Fibroblast of skin of scalp (primary cell): ENCODE measurements at places on chromosomes 7 and 10.

DNA sequence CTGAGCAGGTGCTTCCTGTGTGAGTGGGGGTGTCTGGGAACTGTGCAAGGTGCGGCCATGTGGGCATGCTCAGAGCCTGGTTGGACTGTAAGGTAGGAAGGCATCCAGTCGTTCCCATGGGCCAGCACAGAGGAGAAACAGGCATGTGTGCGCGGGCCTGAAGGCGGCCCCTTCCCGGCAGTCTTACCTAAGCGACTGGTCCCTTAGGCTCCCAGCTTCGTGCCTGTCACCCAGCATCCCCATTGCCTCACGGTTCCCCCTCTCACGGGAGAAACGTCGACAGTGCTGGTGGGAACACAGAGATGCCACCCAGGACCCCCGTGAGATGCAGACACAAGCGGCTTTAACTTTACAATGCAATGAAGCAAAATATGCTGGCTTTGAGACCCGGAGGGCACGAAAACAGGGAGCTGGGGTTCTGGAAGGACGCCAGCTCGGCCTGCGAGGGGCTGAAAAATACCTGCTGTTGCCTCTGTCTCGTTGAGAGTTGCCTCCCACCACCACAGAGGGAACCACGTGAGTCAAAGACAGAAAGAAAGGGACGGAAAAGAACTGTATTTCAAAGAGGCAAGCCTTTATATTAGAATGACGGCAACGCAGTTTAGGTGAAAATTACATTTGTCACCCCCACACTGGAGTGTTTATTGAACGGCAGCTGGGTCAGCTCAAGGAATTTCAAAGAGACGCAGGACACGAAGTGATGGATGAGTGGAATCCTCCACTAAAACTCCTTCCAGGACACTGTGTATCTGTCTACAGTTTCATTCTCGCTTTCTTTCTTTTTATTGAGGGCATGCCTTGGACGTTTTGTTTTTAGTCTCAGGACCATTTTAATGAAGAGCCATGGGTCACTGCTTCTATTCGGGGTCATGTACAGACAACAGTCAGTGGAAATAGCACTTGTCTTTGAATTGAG, 128.4 kb downstream of the DNAJB6 start:
- DNase-seq = no peak

DNA sequence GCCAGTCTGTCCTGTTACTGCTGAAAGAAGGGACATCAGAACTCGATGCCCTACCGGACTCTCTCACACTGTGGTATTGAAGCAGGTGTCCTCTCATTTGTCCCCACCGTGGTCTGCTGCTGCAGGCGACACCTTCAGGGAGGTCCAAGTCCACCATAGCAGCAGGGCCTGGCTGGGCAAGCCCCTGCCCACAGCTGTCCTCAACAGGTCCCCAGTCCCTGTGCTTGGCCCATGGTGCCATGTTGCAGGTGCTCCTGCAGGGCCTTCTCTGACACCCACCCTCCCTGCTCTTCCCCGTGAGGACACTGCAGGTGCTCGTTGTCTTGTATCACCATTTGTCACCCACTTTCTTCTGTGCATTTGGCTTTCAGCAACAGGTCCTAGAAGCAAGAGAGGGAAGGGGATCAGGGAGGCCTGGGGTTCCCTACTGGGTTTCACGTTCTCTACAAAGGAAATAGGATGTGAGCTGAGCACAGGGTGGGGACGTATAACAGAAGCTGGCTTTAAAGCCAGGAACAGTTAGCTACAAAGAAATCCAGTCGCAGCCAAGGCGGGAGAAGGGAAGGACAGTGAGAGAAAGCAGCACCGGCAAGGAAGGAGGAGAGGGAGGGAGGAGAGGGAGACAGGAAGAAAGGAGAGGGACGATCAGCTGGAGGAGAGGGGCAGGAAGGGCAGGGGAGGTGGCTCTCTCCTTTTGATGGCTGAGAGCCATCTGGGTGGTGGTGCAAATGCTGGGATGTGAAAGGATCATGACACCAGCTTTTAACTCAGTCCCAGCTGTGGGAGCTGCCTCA, 117.7 kb upstream of the FRMD4A start:
- no peak for DNase-seq

DNA sequence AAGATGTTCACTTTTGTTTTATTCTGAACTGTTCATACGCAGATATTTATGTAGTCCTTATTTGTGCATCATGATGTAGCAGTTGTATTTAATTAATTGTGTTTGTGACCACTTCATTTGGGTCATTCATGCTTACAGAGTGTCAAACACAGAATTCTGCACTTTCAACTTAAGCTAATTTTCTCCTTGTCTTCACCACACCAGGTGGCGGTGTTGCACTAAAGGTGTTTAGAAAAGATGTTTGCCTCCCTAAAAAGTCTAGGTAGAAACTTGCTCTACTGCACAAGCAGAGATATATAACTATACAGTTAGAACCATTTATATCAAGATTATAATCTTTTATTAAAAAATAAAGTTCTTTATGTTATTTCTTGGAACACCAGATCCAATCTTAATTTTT, 1.3 kb upstream of the TAS2R38 start:
- no peak for DNase-seq

GRCh38 chr10:70267161-70267933, 16.5 kb downstream of the NPFFR1 start:
- DNase-seq = peak; percentile 93

GRCh38 chr7:1733908-1734730, 64.0 kb downstream of the ELFN1 start:
- DNase-seq = no peak

DNA sequence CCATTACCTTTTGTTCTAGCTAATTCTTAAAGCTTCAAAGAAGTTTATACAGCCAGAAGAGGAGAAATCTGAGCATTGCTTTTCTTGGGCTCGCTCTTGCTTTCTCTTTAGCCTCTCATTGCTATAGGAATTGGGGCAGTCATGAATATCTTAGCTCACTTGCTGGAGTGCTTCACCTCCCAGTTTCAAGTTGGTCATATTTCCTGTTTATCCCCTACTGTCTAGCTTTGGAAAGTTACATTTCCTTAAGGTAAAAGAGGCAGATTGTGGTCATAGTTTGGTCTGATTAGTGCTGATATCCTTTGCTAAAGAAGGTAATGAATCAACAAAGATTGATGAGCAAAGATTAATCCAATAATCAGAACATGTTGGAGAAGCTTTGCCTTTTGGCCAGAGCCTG, 77.7 kb upstream of the GLI3 start:
- peak; percentile 13 for DNase-seq

DNA sequence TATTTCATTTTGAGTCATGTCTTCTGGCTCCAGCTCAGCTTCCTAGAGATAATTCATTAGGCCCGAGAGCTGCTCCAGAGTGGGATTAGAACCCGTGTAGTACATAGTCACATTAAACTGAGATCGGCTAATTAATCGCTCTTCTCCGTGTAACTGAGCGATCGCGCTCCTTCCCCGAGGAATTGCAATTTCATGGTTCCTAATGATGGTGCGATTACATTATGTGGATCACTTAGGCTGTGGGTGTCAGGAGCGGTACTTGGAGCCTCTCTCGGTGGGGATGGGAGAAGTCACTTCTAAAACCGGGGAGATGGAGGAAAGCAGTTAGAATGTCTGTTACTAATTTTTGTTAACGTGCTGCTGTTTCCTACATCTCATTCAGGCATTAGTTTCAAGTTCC, 123.0 kb upstream of the TCF7L2 start:
- no peak for DNase-seq

DNA sequence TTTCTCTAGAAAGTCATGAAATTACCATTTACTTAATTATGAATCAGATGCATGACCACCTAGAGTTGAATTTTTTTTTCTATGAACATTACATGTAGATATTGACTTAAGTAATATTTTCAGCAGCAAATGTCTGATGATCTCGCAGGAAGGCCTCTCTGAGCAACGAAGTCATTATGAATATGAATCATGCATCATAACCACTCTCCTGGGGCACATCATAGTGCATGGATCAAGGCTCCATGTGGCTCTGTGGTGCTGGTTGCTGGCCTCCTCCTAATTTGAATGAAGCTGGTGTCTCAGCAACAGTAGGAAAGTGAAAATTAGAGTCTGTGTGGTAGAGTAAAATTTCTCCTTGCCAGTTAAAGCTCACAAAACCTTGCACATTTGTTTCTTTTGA, 121.4 kb upstream of the INHBA start:
- peak; percentile 77 for DNase-seq

DNA sequence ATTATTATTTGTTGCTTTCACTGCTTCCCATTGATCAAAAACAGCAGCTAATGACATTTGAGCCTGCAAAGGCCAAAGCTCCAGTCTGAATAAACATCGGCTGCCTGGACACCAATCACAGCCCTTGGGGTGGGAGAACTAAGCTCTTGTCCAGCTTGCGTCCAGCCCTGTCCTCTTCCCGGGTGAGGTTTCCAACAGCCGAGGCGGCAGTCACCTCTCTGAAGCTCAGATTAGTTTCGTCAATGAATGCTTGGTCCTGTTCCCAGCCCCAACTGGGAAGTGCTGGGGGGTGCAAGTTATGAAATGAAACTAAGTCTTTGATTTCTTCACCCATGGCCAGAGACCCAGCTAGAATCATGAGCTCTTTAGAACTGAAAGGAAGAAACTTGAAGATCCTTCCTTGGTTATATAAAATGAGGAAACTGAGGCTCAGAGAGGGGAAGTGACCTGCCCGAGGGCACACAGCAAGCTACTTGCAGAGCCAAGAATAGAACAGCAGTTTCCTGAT, 114.0 kb upstream of the TCF7L2 start:
- no peak for DNase-seq

DNA sequence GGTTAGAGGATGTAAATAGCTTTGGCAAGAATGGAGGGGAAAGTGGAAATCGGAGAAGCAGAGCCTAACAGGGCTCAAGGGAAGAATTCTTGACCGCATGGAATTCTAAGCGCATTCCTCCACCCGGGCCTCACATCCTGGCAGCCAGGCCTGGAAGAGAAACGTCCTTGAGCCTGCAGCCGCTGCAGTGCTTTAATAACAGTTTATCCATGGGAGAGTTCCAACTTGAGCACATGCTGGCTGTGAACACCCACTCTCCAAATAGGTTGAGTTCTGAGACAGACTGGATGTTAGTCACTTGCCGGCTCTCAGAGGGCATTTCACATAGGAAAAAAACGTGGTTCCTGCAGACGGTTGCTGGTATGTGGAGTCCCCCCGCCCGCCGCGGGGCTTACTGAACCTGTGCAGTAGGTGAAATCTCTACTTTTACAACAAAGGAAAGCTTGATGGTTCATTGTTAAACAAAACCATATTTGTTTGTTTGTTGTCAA, 61.4 kb upstream of the STEAP1B start:
- peak; percentile 99 for DNase-seq

DNA sequence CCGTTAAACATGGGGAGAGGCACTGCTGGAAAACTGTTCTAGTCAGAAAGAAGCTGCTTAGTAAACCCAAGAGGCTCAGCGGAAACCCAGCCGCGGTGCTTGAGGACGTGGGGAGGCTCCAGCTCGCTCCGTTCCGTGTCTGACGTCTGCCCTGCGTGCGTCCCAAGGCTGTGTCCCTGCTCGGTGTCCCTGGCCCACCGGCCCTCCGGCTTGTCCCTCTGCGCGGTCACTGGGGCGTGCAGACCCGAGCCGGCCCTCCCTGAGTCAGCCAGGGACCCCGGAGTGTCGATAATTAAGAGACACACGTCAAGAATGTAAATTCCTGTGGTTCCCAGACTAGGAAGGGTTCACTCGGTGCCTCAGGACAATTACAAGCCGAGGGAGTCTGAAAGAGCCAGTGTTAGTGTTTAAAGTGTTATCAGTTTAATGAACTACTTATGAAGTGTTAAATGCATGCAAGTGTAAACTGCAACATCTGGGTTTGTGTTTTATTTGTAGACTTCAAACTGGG, 98.9 kb downstream of the WDR11 start:
- DNase-seq = peak; percentile 56

DNA sequence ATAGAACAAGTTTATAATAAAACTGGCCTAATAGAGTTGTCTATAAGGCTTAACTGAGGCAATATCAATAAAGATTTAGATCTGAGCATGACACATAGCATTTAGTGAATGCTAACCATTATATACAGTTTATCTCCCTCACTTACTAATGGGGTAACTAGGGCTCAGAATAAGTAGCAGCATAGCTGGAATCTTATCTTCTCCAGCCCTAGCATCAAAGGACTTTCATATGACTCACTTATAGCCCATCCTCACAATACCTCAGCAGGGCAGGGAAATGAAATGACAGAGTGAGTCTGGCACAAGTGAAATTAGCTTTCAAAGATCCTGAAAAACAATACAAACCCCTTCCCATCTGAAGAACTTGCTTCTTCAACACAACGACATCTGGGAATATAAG, 362.9 kb downstream of the KIF20B start:
- DNase-seq = no peak

- DNase-seq = peak; percentile 83
Measured at GRCh38 chr7:1646957-1647891, 22.9 kb upstream of the ELFN1 start.

- DNase-seq = no peak
Measured at GRCh38 chr10:70914316-70914864, 26.0 kb upstream of the PCBD1 start.

DNA sequence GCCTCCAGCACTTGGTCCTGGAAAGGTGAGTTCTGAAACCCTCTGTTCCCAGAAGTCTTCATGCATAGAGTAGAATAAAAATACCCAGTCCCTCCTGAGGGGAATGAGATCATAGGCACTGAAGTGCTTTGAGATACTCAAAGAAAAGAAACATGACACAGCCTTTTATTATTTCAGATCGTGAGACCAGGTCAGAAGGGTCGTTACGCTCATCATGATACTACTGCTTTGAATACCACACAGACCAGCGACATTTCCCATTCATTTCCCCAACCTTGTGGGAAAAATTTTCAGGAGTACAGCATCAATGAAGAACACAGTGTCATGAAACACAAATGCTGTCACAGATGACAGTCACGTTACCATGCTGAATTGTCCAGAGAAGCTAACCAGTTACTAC, 15.0 kb downstream of the CLRN3 start:
- no peak for DNase-seq

GRCh38 chr10:36148207-36148606, 506.1 kb upstream of the FZD8 start:
- no peak for DNase-seq

- DNase-seq = no peak
Measured at GRCh38 chr7:105773030-105773460, 103.4 kb downstream of the ATXN7L1 start.

- no peak for DNase-seq
Measured at GRCh38 chr7:16524332-16524731, 2.3 kb upstream of the LRRC72 start.

GRCh38 chr7:81236560-81236959, 317.7 kb upstream of the SEMA3C start:
- DNase-seq = no peak

- no peak for DNase-seq
Measured at GRCh38 chr10:125116041-125116649, 44.2 kb downstream of the CTBP2 start.
